Lung (tissue), 17 donors: ENCODE measurements at places on chromosomes 3 and 15. TPM values are rescaled to one million over a fixed set of nuclear protein-coding genes. Genes with fewer than 3 reads are reported as not detected.

The PCYT1A gene
- 42.5 TPM for total RNA-seq

The ATP11B gene
- 111 TPM for total RNA-seq

The SIDT1 gene
- total RNA-seq = 5.0 TPM

The ATP13A5 gene
- 1.1 TPM for total RNA-seq

The SV2B gene
- 1.6 TPM for total RNA-seq

The FOXB1 gene
- not detected for total RNA-seq

The DNASE1L3 gene
- 1.2 TPM for total RNA-seq

- no peak for DNase-seq
Observed at GRCh38 chr3:70556056-70556455, 243.6 kb upstream of the MDFIC2 start.

DNA sequence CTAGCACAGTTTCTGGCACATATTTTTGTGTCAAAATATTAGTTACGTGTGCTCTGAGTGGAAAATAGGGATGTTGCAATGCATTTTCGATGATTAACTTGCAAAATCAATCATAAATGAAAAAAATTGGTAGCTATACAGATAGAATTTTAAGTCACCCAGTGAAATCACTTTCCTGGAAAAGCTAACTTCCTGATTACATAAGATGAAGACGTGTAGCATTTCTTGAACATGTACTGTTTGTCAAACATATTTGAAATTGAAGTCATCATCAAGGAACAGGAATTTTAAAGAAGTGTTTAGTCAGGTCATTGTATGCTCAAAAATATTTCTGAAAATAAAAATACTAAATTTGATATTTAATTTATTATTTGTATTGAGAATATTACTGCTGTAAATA, 977.7 kb downstream of the PLOD2 start:
- DNase-seq = peak; percentile 22

GRCh38 chr3:14203521-14204079, 25.0 kb downstream of the LSM3 start:
- peak; percentile 85 for DNase-seq

GRCh38 chr3:100020876-100021644, 93.2 kb downstream of the FILIP1L start:
- DNase-seq = no peak

DNA sequence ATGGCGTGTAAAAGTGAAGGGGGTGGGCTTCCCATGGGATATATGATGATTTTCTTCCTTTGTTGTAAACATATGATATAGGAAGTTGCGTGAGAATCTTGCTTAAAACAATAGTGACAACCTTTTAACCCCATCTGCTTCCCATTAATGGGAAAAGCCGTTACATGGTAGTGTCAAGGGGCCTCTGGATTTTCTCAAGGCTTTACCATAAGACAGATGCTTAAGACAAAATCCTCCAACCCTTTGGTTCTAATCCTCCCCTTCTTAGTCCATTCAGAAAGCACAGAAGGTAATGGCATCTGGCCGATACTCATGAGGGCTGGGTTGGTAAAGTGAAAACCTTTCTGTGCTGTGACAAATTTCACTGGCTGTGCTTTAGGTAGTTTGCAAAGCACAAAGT, 25.0 kb downstream of the DPH3 start:
- DNase-seq = no peak

GRCh38 chr3:71876135-71877105, 91.5 kb upstream of the PROK2 start:
- peak; percentile 52 for DNase-seq

- DNase-seq = no peak
Observed at GRCh38 chr3:196499061-196499460, 4.5 kb downstream of the RNF168 start.

DNA sequence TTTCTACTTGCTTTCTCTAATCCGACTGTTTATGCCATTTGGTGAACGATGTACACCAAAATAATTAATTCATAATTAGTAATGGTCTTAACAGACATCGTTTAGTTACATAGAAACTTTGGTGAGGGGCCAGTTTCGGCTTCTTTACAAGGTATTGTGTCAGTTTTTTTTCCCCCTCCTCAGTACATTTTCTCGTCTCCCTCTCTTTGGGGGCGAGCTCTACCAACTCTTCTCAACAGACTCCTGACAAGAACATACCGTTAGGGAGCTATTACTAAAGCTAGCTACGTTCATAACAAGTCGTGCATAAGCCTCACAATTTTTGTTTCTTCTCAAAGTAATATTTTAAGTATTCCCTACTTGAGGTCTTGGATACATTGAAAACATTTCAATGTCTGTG, 1.4 kb downstream of the U2SURP start:
- DNase-seq = no peak

DNA sequence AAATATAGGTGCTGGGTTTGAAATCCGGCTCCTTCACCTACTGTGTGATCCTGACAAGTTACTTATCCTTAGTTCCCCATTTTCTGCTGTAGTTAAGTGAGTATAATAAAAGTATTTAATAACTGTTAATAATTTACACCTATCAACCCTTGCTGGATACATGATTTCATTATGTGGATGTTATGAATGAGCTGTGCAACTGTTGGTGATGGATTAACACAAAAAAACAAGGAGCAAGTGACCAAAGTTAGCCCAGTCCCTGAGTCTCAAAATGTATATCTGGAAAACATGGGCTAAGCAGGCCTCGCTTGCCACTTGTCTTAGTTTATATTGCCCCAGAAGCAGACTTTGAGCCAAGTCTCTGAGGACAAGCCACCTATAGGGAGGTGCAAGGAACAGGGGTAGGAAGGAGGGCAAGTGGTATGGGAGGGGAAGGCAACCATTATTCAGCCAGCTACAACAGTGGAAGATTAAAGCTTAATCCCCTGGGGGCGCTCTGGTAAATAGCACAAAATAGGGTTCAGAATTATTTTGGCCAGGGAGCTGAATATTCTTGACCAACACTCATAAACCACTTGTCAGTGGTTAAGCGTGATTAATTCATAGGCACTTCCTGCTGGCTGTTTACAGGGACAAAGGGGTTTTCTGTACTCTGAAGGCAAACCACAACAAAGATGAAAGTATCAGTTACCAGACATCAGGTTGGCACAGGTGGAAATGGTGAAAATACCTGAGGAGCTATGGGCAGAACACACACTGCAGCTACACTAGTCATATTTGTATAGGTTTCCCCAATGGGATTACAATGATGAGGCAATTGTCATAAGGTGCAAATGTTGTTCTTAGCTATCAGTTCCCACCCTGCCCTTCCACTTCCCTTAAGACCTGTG, 76.2 kb downstream of the TRIM42 start:
- DNase-seq = no peak

- DNase-seq = no peak
Observed at GRCh38 chr3:87198774-87199173, 28.3 kb upstream of the CHMP2B start.

- DNase-seq = no peak
Observed at GRCh38 chr15:85872125-85872524, 77.4 kb upstream of the KLHL25 start.

DNA sequence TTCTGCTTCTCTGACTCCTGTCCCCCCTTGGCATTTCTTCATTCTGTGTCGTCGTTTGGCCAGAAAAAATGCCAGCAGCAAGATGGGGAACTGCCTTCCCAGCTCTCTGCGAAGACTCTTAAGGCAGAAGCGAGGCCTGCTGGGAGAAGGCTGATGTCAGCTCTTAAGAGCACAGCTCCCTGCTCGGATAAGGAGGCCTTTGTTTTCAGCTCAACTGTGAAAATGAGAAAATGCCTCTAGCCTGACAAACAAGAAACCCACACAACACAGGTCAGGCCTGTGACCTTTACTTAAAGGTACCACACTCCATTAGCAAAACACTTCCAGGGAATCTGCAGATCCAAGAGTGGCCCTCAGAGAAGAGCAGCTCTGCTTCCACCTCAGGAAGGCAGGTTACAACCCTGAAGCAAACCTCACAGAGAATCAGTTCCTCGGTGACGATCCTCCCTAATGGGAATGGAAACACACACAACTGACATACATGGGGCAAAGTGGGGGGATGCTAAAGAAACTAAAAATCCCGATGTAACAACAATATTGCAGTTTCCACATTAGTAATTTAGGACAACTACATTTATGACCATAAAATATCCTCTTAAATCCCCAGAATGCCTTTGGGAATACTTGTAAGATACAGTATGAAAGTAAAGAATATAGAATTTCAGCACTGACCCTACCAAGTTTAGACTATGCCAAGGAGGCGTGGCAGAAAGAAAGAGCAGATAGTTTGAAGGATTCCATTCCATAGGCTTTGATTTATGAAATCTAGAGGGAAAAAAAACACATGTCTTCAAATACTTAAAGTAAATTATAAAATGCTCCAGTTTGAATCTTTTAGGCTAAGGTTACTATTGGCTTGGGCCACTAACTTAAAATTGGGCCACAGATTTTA, 52.1 kb downstream of the VGLL4 start:
- DNase-seq = peak; percentile 89

DNA sequence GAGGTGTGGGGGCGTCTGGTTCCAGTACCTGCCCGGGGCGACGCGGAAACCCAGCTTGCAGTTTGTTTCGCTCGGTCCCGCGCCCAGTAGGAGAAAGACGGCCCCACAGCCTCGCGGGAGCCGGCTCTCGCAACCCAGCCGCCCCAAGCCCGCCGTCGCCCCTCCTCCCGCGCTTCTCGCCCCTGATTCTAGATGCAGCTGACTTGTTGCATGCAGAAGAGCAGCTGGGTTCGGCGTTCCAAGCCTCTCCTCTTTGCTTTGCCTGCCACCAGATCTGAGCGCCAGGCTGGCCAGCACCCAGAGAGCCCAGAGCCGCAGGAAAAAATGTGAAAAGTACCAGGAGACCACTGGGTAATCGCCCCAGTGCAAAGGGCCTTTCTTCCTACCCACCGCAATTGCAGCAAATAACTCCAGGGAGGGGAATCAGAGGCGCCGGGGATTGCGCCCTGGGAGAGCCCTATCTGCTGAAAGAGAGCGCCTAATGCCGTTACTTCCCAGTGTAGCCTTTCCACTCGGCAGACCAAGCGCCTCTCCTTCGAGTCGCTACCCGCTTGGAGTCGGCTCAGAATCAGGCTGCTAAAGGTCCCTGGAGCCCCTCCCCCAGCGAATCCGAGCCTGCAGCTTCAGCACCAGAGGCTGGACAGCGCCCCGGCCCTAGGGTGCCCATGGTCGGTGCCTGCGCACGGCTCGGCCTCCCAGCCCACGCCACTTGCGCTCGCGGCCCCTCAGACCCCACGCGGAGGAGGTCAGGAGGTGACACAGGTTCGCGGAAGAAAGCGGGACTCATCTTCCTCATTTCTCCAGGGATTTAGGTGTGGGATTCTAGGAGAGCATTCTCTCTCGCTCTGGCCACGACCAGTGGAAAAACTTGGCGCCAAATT, 15.7 kb upstream of the AEN start:
- DNase-seq = peak; percentile 66

GRCh38 chr3:182252802-182253201, 540.5 kb upstream of the ATP11B start:
- no peak for DNase-seq

- DNase-seq = no peak
Observed at GRCh38 chr3:132196113-132196512, 121.1 kb upstream of the ACP3 start.

DNA sequence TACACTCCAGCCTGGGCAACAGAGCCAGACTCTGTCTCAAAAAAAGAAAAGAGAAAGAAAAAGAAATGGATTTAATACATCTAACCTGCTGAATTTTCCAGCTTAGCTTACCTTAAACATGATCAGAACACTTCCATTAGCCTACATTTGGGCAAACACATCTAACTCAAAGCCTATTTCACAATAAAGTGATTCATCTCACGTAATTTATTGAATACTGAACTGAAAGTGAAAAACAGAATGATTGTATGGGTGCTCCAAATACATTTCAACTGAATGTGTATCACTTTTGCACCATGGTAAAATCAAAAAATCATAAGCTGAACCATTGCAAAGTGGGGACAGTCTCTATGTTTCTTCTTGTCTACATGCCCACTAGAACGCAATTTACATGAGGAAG, 9.0 kb downstream of the PIK3R4 start:
- DNase-seq = no peak

DNA sequence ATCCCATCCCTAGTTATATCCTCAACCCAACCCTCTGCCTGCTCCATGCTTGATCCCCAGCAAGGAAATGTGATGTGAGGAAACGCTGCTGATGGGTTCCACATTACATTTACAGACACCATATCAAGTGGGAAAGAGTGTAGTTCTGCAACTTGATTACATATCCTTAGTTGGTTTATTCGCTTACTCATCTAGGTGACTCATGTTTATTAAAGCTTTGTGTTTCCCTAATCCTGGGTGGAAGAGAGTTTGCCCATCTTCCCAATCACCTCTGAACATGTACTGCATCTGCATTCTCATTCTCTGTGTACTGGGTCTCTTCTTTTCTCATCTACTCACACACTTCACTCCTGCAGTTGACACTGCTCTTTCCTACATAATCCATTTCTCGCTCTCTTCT, 91.7 kb upstream of the PDZRN3 start:
- DNase-seq = no peak

DNA sequence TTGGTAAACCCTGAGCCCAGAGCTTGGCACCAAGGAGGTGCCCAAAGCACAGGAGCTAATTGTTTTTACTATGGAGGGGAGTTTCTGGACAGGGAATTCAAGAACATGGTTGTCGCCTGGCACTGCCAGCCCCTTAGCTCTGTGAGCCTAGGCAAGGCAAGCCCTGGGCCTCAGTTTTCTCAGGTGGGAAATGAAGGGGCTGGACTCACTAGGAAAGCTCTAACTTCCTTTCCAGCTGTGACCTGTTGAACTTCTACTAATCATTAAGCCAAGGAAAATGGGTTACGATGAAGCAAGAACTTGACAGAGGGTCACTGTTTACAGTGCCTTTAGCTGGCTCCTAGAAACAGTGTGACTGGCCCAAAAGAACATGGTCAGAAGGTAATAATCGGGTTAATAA, 277.2 kb downstream of the SHQ1 start:
- DNase-seq = no peak

- no peak for DNase-seq
Observed at GRCh38 chr3:57446318-57446841, 97.8 kb downstream of the DNAH12 start.

DNA sequence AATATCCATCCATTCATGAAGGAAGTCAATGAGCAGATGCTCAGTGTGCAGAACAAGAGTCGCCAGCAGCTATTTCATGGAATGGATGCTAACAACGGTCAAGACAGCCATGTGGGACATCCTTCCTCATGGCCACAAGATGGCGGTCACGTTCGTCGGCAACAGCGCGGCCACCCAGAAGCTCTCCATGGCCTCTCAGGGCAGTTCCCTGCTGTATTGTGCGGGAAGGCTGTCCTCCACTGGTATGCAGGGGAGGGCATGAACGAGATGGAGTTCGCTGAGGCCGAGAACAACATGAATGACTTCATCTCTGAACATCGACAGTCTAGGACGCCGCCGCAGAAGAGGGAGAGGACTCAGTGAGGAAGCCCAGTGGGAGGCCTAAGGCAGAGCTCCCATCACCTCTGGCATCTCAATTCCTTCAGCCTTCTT, 208.3 kb downstream of the TJP1 start:
- DNase-seq = no peak

GRCh38 chr3:110293660-110294059, 778.0 kb upstream of the NECTIN3 start:
- DNase-seq = no peak
